Activated naive CD8-positive, alpha-beta T cell treated with anti-CD3 and anti-CD28 coated beads, Interleukin-2, amount 10 ng/mL, durations not matched to agents 7 days and 5 days (primary cell): ENCODE measurements at places on chromosomes 3 and 15. TPM values are rescaled to one million over a fixed set of nuclear protein-coding genes. Genes with fewer than 3 reads are reported as not detected.
A peak's percentile ranks its signal among the peaks of the same experiment; 100 is the strongest.

DNA sequence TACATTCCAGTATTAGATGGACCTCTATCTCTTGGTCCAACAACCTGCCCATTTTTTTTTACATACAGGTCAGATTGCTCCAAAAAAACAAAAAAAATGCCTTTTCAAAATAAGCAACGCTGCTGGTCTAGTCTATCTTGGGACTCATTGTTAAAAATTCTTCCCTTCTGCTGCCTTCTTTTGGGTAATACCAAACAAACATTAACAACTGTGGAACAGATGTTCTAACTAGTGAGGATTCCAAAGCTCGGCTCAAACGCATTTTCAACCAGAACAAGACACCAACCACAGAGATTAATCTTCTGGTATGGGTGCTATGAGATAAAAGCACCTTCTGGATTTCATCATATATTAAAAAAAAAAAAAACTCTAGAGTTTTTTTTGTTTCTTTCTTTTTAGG lies 24.7 kb downstream of the ARHGAP31 start:
- H3K27me3 ChIP-seq, result peaks cover 13% of the 10 kb centered on the region
- no peak overlapping the region for H3K27ac ChIP-seq
- H3K4me3 ChIP-seq, result no peak overlapping the region

Gene LIPH
- not detected for total RNA-seq

Gene SERPINI2
- not detected for total RNA-seq

Gene ZNF501
- total RNA-seq, result 4.3 TPM

GRCh38 chr3:184666442-184666841 lies 45.4 kb downstream of the MAGEF1 start:
- no peak overlapping the region for H3K4me3 ChIP-seq
- H3K27me3 ChIP-seq, result peaks cover 10% of the 10 kb centered on the region
- H3K4me1 ChIP-seq, result no peaks in the 10 kb centered on the region
- H3K27ac ChIP-seq, result no peak overlapping the region
- no peaks in the 10 kb centered on the region for H3K36me3 ChIP-seq

DNA sequence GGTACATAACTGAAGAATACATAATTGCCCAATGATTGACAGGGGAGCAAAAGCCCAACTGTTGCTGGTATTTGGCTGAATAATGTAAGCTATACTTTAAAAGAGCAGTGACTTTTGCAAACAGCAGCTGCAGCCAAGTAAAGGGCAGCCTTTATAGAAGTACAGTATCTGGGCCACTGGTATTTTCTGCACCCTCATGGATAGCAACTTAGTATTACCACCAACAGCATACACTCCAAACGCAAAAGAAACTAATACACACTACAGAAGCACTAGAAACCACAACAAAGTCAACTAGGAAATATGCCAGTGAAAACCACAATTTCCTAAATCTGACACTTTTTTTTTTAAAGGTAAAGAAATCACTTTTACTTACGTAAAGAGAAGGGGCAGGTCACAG lies 206.1 kb downstream of the TIGIT start:
- H3K27ac ChIP-seq, result no peak overlapping the region
- peaks cover 24% of the 10 kb centered on the region for H3K4me1 ChIP-seq
- H3K27me3 ChIP-seq, result peaks cover 5% of the 10 kb centered on the region
- peaks cover 3% of the 10 kb centered on the region for H3K36me3 ChIP-seq
- no peak for DNase-seq
- peak overlapping the region; percentile 50 for H3K4me3 ChIP-seq

GRCh38 chr3:113064183-113064582 lies 73.4 kb downstream of the GTPBP8 start:
- peaks cover 4% of the 10 kb centered on the region for H3K36me3 ChIP-seq
- no peak for DNase-seq

Gene LMAN1L
- total RNA-seq, result 0.37 TPM

- peaks cover 69% of the 10 kb centered on the region for H3K27me3 ChIP-seq
- no peak for DNase-seq
- H3K36me3 ChIP-seq, result peaks cover 2% of the 10 kb centered on the region
- no peaks in the 10 kb centered on the region for H3K4me1 ChIP-seq
- H3K4me3 ChIP-seq, result no peak overlapping the region
Measured at GRCh38 chr15:95277266-95277665, 1045.9 kb downstream of the MCTP2 start.

Gene ADGRG7
- total RNA-seq, result not detected

DNA sequence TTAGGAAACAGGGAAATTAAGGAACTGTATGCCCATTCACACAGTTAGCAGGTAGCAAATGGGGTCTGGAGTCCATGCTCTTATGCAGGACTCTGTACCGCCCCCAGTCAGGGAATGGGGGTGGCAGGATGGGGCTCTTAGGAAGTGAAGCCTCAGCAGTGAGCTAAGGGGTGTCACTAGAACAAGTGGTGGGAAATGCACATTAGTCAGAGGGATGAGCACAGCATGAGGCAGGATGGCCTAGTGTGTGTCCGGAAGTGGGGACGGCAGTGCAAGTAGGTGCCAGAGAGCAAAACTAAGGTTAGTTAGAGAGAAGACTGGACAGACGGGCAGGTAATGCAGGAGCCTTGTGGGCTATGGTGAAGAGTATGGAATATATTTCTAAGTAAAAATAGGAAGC lies 60.7 kb downstream of the ST3GAL6 start:
- H3K4me3 ChIP-seq, result no peak overlapping the region
- no peak for DNase-seq
- no peak overlapping the region for H3K27ac ChIP-seq

DNA sequence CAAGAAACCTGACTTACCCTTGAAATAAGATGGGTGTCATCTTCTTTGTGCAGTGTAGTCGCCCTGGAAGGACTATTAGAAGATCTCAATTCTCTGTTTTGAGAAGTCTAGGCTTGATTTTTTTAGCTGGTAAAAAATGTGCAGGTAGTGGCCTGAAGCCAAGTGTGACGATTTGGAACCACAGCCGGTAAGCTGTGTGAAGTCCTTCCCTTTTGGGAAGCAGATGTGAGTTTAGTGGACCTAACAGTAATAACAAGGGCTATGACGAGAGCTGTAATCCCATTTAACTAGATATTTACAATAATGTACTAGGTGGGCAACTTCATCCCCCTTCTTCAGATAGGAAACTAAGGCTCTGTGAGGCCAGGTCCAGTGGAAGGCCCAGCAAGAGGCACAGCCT lies 81.7 kb upstream of the MYZAP start:
- no peak overlapping the region for H3K27ac ChIP-seq
- no peaks in the 10 kb centered on the region for H3K27me3 ChIP-seq
- no peak overlapping the region for H3K4me3 ChIP-seq

Gene PRICKLE2
- total RNA-seq, result not detected

- peaks cover 53% of the 10 kb centered on the region for H3K27me3 ChIP-seq
- H3K36me3 ChIP-seq, result no peaks in the 10 kb centered on the region
- H3K27ac ChIP-seq, result no peak overlapping the region
- peaks cover 19% of the 10 kb centered on the region for H3K4me1 ChIP-seq
- H3K4me3 ChIP-seq, result no peak overlapping the region
Measured at GRCh38 chr15:66761726-66762595, 59.9 kb downstream of the SMAD6 start.

Gene VIPR1
- total RNA-seq, result 26.9 TPM

GRCh38 chr3:141955175-141955574 lies 78.7 kb downstream of the ATP1B3 start:
- H3K27ac ChIP-seq, result no peak overlapping the region
- peaks cover 8% of the 10 kb centered on the region for H3K36me3 ChIP-seq
- no peak for DNase-seq
- no peak overlapping the region for H3K4me3 ChIP-seq
- H3K4me1 ChIP-seq, result peaks cover 4% of the 10 kb centered on the region
- no peaks in the 10 kb centered on the region for H3K27me3 ChIP-seq

DNA sequence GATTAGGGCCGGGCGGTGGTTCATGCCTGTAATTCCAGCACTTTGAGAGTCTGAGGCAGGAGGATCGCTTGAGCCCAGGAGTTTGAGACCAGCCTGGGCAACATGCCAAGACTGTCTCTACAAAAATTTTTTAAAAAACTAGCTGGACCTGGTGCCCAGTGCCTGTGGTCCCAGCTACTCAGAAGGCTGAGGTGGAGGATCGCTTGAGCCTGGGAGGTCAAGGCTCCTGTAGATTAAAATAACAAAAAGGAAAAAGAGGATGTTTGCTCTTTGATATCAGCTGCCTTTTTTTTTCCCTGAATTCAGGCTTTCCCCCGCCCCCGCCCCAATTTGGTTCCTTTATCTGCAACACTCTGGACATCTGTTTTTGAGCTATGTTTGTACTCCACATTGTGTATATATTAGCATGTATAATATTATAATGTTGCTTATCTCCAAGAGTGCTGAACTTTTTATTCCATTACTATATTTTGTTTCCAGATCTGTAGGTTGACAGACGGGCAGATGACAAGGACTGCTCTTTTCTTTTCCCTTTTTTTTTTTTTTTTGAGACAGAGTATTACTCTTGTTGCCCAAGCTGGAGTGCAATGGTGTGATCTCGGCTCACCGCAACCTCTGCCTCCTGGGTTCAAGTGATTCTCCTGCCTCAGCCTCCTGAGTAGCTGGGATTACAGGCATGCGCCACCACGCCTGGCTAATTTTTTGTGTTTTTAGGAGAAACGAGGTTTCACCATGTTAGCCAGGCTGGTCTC lies 4.6 kb downstream of the SNAP23 start:
- DNase-seq, result no peak
- peaks cover 21% of the 10 kb centered on the region for H3K4me1 ChIP-seq
- H3K4me3 ChIP-seq, result no peak overlapping the region
- H3K27ac ChIP-seq, result no peak overlapping the region
- H3K27me3 ChIP-seq, result no peaks in the 10 kb centered on the region
- H3K36me3 ChIP-seq, result no peaks in the 10 kb centered on the region

Gene CX3CR1
- 0.94 TPM for total RNA-seq

Gene DOCK3
- 3.3 TPM for total RNA-seq

Gene CYP11A1
- total RNA-seq, result not detected

DNA sequence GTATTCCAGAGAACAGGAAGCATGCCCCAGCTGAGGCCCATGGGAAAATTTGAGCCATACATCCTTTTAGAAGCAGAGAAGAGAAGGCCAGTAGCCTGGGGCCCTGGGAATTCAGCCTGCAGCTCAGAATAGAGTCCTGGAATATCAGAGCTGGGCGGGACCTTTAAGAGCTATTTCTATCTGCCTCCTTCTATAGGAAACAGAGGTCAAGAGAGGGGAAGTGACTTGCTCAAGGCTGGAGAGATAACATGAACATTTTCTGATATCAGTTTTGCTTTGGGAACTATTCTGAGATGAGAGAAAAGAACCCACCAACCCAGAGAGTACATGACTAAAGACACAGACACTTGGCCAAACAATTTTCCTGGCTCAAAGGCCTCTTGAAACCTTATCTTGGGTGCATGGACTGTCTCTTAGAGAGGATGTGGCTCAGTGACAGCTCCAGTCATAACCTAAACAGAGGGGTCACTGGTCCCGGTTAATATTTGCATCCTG lies 26.0 kb downstream of the MASP1 start:
- H3K4me3 ChIP-seq, result no peak overlapping the region
- DNase-seq, result no peak
- H3K36me3 ChIP-seq, result no peaks in the 10 kb centered on the region
- H3K27ac ChIP-seq, result no peak overlapping the region

GRCh38 chr3:45635475-45636256 lies 41.1 kb downstream of the LIMD1 start:
- H3K4me1 ChIP-seq, result peaks cover 23% of the 10 kb centered on the region
- peaks cover 36% of the 10 kb centered on the region for H3K36me3 ChIP-seq
- H3K4me3 ChIP-seq, result no peak overlapping the region
- no peak overlapping the region for H3K27ac ChIP-seq
- H3K27me3 ChIP-seq, result no peaks in the 10 kb centered on the region

Gene SNX4
- 31.3 TPM for total RNA-seq

DNA sequence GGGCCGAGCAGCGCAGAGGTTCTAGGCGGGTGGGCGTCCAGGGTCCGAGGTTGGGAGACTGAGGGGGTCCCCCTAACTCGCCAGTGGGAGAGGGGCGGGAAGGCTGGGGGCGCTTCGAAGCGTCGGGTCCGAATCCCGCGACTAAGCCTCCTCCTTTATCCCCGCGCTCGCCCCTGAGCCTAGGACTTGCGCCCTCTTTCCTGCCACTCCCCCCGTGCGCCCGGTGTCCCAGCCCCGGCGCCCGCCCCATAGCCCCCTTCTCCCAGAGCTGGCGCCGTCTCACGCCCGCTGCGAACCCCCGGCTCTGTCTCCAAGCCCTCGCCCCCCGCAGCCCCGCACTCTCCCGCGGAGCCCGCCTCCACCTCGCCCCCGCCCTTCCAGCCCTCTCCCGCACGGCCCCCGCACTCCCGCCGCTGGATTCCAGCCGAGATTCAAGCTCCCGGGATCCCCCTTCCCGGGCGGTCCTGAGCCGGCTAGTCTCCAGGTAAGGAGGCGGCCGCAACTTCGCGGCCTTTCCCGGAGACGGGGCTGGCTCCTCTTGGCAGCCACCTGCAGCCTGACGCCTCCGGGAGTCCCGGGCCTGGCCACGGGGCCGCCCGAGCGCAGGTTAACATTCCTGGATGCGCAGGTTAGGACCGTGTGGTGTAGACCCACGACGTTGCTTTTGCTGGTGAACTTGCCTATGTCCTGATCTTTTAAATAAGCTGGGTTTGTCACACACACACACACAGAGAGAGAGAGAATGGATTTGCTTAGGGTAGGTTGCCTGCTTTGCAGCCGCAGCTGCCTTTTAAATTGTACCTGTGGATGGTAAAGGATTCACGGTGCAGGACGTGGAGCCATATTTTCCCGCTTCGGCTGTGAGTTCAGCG lies 563 bp downstream of the PXYLP1 start:
- peak; percentile 57 for DNase-seq
- H3K27me3 ChIP-seq, result peaks cover 2% of the 10 kb centered on the region
- H3K4me1 ChIP-seq, result peaks cover 53% of the 10 kb centered on the region
- peak overlapping the region; percentile 44 for H3K27ac ChIP-seq

GRCh38 chr3:156676768-156677479 lies 2.5 kb downstream of the TIPARP start:
- DNase-seq, result no peak
- peak overlapping the region; percentile 92 for H3K4me3 ChIP-seq
- H3K4me1 ChIP-seq, result peaks cover 62% of the 10 kb centered on the region
- peaks cover 37% of the 10 kb centered on the region for H3K36me3 ChIP-seq
- peak overlapping the region; percentile 82 for H3K27ac ChIP-seq
- no peaks in the 10 kb centered on the region for H3K27me3 ChIP-seq

GRCh38 chr15:99279290-99279689 lies 28.0 kb downstream of the LRRC28 start:
- no peak overlapping the region for H3K4me3 ChIP-seq
- no peak overlapping the region for H3K27ac ChIP-seq
- peaks cover 23% of the 10 kb centered on the region for H3K4me1 ChIP-seq
- peaks cover 21% of the 10 kb centered on the region for H3K36me3 ChIP-seq
- H3K27me3 ChIP-seq, result peaks cover 1% of the 10 kb centered on the region

- no peaks in the 10 kb centered on the region for H3K36me3 ChIP-seq
- no peak overlapping the region for H3K4me3 ChIP-seq
- H3K27ac ChIP-seq, result no peak overlapping the region
- no peaks in the 10 kb centered on the region for H3K27me3 ChIP-seq
- no peak for DNase-seq
Measured at GRCh38 chr15:92033723-92034122, 180.2 kb downstream of the SLCO3A1 start.

DNA sequence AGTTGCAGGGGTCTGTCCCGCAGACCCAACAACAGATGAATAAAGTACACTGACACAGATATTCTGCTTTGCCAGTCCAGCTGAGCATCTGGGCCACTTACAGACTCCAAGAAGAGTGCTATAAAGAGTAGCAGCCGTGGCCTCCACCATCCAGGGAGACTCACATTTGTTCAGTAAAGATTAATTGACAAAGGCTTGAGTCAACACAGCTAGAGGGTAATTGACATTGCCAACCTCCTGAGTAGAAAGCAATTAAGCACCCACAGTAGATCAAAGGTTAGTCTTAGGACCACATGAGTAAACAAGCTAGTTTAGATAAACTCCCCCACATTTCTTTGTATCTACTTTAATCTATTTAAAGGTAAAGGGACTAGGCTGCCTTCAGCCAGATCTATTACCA lies 16.3 kb upstream of the CRTC3 start:
- DNase-seq, result no peak
- peaks cover 13% of the 10 kb centered on the region for H3K4me1 ChIP-seq
- no peak overlapping the region for H3K4me3 ChIP-seq
- no peaks in the 10 kb centered on the region for H3K27me3 ChIP-seq
- peaks cover 19% of the 10 kb centered on the region for H3K36me3 ChIP-seq
